ENCODE measurements at places on chromosomes 12 and 14.

DNA sequence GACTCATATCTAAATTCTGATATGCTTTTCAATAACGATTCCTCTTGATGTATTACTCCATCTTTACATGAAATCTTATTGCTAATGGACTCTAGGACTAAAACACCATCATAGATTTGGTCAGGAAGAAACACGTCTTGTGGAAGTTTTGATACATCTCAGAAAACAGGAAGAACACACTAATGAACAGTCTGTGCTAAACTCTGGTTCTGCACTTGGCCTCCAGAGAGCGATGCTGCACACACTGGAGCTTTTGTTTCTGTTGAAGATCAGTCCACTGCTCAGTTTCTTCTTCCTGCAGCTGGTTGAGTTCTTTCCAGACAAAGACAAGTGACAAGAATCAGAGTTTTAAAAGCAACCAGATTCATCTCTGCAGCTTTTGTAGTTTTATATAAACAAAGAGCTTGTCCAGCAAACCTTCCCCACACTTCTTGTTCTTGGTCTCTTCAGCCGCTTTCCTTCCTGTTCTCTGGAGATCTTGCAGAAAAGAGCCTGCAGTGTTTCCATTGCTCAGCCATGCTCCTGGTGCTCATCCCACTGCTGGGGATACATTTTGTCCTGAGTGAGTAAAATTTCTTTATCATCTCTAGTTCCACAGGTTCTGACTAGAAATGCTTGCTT lies 229.1 kb upstream of the OR4E1 start:
- DNase-seq: no peak

- DNase-seq: no peak
Observed at GRCh38 chr14:30064454-30064853, 136.8 kb upstream of the PRKD1 start.

DNA sequence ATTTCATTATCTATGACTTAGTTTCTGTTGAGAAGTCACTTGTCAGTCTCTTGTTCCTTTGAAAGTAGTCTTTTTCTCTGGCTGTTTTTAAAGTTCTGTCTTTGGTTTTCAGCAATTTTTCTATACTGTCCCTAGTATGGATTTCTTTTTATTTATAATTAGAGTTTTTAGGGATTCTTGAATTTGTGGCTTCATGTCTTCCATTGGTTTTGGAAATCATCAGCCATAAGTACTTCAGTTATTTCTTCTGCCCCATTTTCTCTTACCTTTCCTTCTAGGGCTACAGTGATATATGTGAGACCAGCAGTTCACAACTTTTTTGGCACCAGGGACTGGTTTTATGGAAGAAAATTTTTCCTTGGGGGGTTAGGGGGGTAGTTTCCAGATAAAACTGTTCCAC lies 90.0 kb upstream of the EVL start:
- no peak for DNase-seq

- DNase-seq: no peak
Observed at GRCh38 chr12:33383503-33383902, 56.1 kb downstream of the SYT10 start.

- DNase-seq: no peak
Observed at GRCh38 chr12:106917503-106917902, 38.2 kb upstream of the TMEM263 start.

- no peak for DNase-seq
Observed at GRCh38 chr14:33657476-33657875, 293.4 kb downstream of the EGLN3 start.

GRCh38 chr12:6294156-6295093 lies 16.1 kb upstream of the PLEKHG6 start:
- no peak for DNase-seq

DNA sequence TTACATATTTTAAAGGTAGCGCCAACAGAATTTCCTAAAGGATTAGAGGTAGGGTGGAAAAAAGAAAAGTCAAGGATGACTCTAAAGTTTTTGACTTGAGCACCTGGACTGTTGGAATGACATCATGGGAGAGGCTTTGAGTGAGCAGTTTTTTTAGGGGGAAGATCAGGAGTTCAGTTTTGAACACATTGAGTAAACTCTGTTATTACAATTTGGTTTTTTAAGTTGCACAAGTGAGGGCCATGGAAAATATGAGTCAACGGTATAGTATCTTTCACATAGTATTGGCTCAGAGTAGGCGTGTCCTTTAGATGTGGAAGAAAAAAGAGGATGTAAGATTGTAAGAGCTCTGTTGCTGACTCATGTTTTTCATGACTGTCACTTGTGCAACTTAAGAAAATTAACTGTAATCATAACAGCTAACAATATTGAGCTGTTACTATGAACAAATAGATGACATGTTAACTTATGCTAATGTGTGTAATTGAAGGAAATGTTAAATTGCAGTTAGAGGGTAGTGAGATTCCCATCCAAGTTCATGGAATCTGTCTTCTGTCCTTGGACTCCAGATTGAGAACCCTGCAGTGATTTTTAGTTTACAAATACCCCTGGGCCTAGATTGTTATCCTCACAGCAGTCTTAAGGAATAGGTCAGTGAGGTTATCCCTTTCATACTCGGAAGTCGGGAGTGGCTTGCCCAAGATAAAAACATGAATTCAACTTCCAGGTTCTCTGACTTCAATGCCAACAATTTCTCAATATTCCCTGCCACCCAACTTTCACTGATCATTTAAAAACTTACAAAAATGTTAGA lies 48.2 kb upstream of the ATP2B1 start:
- DNase-seq: no peak

GRCh38 chr12:132505105-132505851 lies 15.3 kb downstream of the FBRSL1 start:
- DNase-seq: no peak

GRCh38 chr12:111686574-111687105 lies 787 bp downstream of the ACAD10 start:
- no peak for DNase-seq

DNA sequence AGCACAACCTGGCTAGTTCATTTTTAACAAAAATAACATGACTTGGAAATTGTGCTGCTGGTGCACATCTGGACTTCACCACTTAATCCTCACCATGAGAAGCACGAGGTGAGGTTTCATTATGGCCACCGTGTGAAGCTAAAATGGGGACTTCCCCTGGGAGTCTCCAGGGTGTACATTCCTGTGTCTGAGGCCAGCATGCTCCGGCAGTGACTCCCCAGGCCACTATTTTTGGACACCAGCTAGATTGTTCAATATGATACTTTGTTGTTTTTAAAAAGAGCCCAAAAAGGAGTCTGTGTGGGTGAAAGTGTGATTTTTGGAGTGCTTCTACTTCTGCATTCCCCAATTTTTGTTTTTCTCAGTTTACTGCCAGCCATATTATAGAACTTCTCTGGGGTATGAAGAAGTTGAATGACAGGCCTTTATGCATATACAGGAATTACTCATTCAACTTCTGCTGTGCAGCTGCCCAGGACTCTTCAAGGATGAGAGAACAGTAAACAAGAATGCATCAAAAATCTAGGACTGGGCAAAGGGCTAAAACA lies 16.9 kb upstream of the AICDA start:
- no peak for DNase-seq

DNA sequence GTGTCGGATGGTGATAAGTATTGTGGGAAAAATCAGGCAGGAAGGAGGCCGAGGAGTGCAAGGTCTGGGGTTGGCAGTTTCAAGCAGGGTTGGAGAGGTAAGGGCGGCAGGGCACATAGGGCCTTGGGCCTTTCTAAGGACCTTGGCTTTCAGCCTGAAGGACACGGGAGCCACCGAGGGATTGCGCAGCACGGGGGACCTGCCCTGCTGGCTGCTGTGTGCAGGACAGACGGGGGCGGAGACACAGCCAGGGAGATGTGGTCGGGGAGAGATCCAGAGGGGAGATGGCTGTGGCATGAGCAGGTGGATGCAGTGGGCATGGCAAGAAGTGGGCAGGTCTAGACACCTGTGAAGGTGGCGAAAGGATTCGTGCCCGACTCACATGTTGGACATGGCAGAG lies 14.7 kb downstream of the OTUB2 start:
- DNase-seq: no peak

- DNase-seq: no peak
Observed at GRCh38 chr14:58587271-58587670, 50.5 kb upstream of the DACT1 start.

DNA sequence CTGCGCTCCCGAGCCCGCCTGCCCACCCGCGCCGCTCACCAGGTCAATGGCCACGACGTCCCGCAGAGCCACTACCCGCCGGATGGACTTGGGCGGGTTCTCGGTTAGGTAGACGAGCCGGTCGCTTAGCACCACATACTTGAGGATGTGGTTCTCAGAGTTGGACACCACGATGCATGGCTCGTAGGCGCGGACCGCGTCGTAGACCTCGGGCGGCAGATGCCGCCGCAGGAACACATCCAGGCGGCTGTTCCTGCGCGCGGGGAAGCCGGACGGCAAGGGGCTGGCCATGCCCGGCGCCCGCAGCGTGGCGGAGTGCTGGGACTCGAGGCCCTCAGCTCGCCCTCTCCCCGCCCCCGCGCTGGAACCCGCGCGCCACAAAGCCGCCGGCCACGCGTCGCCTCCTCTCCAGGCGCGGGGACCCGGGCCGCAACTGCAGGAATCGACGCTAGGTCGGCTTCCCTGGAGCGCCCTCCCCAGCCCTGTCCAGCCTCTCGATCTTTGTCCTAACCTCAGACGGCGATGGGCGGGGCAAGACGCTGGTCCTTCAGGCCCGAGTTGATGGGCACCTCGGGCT lies at the start of gene C12orf56:
C12orf56 (minus strand) TSS at position 484 of the 577 bp plus-strand sequence; CDS start at position 291, 193 bp downstream.
- no peak for DNase-seq

GRCh38 chr14:71001742-71002141 lies 94.5 kb downstream of the PCNX1 start:
- DNase-seq: no peak

- DNase-seq: no peak
Observed at GRCh38 chr14:52929192-52929807, 21.6 kb downstream of the FERMT2 start.

- DNase-seq: no peak
Observed at GRCh38 chr12:68109001-68109400, 50.5 kb downstream of the IFNG start.

GRCh38 chr14:55404173-55404854 lies 7.3 kb downstream of the ATG14 start:
- no peak for DNase-seq

DNA sequence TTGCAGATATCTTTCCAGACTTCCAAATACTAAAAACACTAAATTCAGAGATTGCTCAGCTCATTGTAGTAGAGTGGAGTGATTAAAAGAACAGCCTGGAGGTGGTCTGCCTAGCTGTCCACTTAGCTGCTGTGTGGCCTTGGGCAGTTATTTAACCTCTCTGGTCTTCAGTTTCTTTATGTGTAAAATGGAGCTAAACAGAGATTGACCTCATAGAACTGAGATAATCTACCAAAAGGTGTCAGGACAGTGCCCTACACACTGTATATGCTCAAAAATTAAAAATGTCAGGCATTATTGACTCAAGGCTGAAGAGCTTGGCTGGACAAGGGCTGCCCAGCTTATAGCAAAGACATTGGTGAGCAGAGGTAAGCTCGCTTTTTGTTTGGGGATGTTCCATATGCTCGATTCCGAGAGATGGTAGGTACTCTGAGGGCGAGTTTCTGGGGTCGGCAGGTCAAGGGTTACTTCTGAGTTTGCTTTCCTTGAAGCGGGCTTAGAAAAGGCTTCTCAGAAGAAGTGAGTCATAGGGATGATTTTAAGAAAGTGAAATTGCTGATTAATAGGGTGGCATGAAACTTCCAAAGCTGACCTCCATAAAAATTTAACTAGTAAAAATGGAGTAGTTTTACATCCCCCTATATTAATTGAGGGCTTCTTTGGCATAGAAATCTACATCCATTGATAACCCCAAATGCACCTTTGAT lies 107.5 kb downstream of the GPATCH2L start:
- no peak for DNase-seq

DNA sequence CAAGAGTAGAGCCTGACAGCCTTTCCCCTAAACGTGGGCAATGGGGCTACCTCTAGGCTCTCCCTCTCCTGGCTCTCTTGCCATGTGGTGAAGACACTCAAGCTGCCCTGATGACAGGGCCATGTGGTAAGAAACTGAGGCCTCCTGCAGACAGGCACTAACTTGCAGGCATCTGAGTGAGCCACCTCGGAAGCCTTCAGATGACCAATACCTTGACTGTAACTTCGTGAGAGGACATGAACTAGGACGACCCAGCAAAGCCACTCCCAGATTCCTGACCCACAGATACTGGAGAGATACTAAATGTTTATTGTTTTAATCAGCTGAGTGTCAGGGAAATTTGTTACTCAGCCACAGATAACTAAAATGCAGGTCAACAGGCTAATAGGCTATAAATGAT lies 96.4 kb downstream of the EFCAB11 start:
- DNase-seq: no peak

- no peak for DNase-seq
Observed at GRCh38 chr12:66863276-66863675, 184.4 kb upstream of the GRIP1 start.

- no peak for DNase-seq
Observed at GRCh38 chr12:12985817-12986408, 14.2 kb downstream of the HEBP1 start.

GRCh38 chr12:2902272-2902880 lies 11.7 kb downstream of the TULP3 start:
- no peak for DNase-seq

DNA sequence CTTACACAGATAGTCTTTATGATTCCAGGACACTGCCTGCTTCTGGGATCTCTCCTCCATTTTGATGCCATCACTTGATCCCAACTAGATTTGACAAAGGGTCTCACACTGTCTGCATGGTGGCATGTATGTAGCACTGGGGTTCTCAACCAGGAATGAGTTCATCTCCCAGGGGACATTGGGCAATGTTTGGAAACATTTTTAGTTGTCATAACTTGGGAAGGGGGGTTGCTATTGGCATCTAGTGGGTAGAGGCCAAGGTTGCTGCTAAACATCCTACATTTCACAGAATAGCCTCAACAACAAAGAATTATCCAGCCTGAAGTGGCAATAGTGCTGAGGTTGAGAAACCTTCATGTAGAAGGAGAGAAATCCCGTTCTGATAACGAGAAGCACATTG lies 376.2 kb downstream of the DPF3 start:
- no peak for DNase-seq

DNA sequence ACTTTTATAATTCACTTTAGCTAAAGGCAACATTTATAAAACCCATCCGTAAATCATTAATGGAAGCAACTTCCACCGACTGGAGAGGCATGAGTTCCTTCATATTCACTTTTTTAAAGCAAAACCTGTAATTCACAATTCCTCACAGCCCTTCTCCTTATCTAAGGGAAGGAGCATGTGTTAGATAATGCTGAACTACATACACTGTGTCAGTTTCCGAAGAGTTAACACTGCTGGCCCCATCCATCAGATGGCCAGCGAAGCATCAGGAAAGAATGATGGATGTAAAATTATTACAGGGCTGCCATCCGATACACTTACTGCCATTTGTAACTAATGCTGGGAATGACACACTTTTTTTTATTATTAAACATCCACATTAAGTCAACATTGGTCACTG lies 392.8 kb downstream of the SOX5 start:
- no peak for DNase-seq

GRCh38 chr12:68915055-68915454 lies 17.9 kb downstream of the CPM start:
- no peak for DNase-seq

- no peak for DNase-seq
Observed at GRCh38 chr14:103121121-103121845, 2.0 kb upstream of the TNFAIP2 start.

GRCh38 chr14:75993567-75994041 lies 8.0 kb downstream of the IFT43 start:
- no peak for DNase-seq

Data from stimulated activated CD8-positive, alpha-beta memory T cell treated with anti-CD3 and anti-CD28 coated beads, Interleukin-7, amount 100 ng/mL, for 1 hour (primary cell).